Right cardiac atrium (tissue), 5 donors: ENCODE measurements at places on chromosomes 13 and 19.

DNA sequence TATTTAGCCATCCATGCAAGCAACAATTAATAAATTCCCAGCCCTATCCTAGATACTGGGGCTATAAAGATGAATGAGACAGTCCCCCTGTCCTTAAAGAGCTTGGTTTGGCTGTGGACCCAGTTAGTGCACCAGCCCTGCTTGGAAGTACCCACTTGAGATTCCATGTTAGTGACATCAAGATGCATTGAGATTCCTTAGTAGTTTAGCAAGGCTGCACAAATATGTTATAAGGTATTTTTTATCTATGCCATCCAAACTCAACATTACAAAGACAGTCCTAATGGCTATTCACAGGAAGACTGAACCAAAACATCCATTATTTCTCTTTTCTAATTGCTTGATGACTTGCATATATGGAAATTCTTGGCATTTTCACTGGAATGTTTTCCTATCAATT lies 48.8 kb upstream of the RAP2A start:
- DNase-seq: no peak

DNA sequence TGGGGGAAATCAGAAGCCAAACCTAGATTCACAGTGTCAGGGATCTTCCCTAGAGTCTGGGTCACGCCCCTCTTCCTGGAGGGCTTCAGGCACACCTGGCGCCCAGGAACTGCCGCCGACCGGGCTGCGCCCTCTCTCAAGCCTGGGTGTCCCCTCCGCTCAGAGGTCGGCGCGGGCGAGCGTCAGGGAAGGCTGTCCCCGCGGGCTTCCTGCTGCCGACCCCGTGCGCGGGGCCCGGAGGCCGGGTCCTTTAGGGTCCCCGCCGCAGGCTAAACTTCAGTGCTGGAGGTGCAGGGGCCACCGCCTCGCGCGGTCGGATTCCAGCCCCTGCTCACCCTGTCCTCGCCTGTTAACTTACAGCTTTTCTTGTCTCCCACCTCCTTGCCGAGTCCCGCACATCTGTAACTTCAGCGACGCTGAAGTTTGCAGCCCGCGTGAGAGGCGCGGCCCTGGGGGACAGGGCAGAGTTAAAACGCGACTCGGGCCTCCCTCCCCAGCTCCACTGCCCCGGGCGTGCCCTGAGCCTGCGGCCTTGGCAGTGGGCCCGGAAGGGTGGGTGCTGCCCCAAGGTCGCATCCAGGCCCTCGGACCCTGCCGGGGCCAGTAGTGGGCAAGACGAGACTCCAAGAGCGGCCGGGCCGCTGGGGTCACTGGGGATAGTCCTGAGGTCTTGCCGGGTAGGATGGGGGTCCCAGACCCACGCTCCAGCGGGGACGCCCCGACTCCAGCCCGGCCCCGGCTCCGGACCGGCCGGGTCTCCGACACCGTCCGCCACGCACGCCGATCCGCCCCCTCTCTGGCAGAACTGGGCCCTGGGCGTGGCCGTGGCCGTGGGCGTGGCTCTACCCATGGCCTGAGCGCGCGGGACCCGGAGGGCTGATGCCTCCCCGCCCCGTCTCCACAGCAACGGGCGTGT lies 95.6 kb upstream of the ZNF98 start:
- peak; percentile 19 for DNase-seq

- DNase-seq: no peak
Measured at GRCh38 chr13:107531816-107532215, 683.5 kb downstream of the LIG4 start.

DNA sequence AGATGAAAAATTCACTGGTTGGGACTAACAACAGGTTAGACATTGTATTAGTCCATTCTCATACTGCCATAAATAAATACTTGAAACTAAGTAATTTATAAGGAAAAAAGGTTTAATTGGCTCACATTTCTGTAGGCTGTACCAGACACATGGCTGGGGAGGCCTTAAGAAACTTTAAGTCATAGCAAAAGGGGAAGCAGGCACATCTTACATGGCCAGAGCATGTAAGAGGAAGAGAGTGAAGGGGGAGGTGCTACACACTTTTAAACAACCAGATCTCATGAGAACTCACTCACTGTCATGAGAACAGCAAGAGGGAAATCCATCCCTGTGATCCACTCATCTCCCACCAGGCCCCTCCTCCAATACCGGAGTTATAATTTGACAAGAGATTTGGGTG lies 125.9 kb downstream of the SUCLA2 start:
- no peak for DNase-seq

GRCh38 chr13:43200307-43200706 lies 176.9 kb downstream of the DNAJC15 start:
- no peak for DNase-seq

DNA sequence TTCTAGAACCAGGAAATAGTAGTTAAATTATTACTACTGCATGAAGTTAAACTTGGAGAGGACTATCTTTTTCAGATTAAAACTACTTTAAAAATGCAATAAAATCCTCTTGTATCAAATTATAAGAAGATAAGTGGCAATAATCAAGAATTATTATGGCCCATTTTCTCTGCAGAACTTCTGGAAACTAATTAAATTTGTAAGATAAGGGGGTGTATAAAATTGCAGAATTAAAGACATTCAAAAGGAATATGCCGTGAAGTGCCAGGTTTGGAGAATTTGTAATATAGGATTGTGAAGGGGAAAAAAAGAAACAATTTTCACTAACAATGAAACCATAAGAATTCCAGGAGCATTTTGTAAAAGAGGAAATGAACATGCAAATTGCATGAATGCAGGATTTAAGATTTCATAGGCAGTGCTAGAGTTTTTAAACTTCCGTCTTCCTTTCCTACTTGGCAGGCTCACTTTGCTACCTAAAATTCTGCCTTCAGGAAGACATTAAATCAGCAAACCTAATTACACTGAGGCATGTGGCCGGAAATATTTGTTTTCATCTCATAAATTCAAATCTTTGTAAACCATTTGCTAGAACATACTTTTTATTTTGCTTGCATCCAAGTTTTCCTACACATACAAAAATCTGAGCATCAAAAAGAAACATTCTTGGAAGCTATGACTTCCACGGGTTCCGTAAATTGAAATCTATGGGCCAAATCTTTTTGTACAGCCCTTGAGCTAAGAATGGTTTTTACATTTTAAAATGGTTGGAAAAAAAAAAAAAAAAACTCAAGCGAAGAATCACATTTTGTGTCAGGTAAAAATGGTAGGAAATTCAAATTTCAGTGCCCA lies 166.9 kb downstream of the DCLK1 start:
- no peak for DNase-seq

GRCh38 chr19:1094655-1094977 lies 559 bp downstream of the POLR2E start:
- DNase-seq: no peak

GRCh38 chr13:112245179-112245724 lies 130.9 kb upstream of the SPACA7 start:
- DNase-seq: no peak

DNA sequence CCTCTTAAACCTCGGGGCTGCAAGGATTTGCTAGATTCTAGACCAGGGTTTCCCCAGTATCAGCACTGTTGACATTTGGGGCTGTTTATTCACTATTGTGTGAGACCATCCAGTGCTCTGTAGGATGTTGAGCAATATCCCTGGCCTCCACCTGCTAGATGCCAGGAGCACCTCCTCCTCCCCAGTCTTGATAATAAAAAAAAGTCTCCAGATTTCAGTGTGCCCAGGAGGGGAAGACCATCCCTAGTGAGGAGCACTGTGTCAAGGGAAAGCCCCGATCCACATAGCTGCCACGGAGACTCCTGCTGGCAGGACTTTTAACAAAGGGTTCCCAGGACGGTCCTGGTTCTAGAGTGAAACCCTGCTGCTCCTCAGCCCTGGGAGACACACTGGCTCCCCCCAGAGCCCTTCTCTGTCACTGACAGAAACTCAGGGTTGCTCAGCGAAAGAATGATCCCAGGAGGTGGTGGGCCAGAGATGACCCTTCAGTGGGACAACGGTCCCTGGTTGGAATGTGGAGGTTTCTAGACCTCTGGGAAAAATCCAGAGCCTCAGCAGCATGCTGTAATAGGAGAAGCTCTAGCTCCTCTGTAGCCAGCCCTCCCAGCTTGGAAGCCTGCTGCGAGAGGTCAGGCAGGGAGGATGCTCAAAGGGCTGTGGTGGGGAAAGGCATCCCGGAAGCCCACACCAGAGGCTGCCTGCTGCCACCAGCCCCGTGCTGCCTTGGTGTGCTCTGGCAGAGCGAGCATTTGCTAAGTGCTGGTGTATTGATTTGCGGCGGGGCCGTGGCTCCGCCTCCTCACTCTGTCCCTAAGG lies 20.3 kb downstream of the LYL1 start:
- DNase-seq: peak; percentile 76

DNA sequence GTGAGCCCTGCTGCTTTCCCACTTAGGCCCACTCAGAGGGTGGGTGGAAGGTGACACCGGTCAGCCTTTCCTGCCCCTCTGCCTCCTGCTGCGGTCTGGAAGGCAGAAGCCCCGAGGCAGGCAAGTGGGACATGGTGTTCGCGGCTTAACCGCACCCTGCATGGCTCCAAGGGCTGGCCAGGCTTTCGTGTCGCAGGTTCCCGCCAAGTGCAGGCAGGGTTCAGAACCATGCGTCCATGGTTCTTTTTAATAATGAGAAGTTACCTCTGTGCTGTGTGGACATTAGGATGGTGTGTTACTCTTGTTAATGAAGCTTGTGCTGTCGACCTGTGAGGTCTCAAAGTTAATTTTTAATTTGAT lies 986 bp downstream of the DGKH start:
- no peak for DNase-seq

GRCh38 chr13:90365130-90365529 lies 982.4 kb upstream of the MIR17HG start:
- DNase-seq: no peak

GRCh38 chr19:43433689-43434088 lies 19.0 kb downstream of the TEX101 start:
- no peak for DNase-seq

DNA sequence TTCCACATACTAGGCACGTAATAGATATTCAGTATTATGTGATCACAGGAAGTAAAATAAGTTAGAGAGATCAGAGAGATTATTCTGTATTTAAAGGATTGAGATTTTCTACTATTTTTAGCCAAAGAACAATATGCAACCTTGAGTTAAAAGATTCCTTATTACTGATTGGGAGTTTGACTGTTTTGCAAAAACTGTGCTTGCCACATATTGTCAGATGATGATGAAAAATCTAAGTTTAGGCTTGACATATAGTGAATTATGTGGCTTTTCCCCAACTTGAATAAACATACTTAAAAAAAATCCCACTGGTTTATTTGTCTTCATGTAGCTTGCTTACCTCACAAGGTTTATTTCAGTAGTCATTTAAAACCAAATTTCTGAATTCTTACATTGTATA lies 194.4 kb downstream of the KCNRG start:
- DNase-seq: no peak

DNA sequence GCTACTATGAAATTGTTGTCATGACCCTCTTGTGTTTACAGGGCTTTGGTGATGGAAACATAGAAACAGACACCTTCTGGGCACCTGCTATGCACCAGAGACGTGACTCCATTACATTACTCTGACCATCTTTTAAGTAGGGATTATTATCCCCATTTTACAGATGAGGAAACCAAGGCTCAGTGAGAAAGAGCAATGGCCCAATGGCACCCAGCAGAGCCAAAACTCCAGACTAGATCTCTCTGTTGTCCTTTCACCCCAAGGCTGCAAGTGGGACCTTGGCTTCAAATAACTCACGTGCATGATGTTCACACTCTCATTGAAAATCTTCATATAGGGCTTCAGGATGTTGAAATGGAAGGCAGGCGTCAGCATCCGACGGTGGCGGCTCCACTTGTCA lies 5.9 kb downstream of the CYP4F2 start:
- no peak for DNase-seq

DNA sequence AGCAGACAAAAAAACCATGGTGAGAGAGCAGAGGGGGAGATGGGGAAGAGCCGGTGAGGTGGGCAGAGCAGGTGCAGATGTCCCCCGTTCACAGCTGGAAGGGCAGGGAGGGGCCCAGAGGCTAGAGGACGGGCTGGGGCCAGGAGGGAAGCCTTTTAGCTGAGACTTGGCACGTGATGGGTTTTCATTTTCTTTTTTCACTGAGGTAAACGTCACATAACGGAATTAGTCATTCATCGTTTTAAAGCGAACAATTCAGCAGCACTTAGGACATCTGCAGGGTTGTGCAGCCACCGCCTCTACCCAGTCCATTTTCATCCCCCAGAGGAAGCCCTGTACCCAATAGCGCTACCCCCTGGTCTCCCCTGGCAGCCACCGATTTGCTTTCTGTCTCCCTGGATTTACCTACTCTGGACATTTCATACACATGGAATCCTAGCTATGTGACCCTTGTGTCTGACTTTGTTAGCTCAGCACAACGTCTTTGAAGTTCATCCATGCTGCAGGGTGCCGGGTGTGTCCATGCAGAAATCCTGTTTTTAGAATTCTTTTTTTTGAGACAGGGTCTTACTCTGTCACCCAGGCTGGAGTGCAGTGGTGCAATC lies 16.0 kb upstream of the EMC10 start:
- DNase-seq: peak; percentile 4

GRCh38 chr19:29422486-29423085 lies 103.2 kb upstream of the VSTM2B start:
- no peak for DNase-seq

DNA sequence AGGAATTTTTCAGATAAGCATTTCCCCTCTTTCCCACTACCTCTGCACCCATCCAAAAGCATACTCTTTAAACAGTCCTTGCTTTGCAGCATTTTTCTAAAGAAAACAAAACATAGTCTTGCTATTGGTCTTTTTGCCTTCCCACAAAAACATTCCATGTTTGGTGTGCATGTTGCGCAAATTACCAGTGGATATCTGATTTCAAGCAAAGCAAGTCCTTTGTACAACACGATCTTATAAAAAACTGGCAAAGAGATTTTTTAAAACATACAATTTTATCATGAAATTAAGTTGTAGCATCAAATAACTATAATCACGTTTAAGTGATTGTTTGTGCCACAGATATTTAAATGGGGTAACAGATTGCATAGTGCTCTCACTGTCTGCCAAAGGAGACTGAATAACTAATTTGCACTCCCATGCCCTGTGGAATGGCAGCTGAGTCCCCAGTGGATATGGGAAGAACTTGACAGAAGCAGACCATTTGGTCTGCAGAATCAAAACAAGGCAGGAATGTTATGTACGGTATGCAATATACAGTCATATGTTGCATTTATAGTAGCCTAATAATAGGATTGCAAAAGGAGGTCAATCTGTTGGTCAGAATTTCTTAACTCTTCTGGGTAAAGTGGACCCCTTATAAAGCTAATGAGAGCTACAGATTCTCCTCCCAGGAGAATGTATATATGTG lies 285.7 kb downstream of the TBC1D4 start:
- DNase-seq: no peak

GRCh38 chr19:3984584-3984907 lies 717 bp downstream of the EEF2 start:
- DNase-seq: no peak

DNA sequence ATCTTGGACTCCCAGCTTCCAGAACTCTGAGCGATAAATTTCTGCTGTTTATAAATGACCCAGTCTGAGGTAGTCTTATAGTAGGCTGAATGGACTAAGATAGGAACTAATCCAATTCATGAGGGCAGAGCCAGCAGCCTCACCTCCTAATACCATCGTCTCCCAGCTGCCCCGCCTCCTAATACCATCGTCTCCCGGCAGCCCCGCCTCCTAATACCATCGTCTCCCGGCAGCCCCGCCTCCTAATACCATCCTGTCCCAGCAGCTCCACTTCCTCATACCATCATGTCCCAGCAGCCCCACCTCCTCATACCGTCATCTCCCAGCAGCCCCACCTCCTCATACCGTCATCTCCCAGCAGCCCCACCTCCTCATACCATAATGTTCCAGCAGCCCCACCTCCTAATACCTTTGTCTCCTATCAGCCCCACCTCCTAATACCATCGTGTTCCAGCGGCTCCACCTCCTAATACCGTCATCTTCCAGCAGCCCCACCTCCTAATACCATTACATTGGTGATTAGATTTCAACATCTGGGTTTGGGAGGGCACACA lies 2.4 kb upstream of the ARGLU1 start:
- DNase-seq: peak; percentile 86
